Amygdala (tissue), 56 donors: ENCODE measurements at places on chromosomes 7 and 10.

DNA sequence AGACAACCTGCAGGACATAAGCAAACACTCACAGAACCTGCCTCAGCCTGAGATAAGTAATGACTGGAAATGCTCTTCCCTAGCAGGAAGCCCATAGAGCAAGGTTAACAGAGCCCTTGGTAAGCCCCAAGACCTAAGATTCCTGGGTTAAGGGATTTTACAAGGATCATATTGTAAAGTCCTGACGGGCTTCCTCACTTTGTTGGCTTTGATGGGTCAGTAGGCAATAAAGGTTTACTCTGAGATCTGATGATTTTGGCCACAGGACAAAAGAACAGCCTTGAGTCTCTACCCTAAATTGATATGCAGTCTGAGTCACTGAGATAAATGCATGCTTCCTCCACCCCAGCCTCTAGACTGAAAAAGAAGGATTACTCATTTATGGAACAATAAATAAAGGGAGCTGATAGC, 270.8 kb downstream of the HTR7 start:
- DNase-seq, result no peak

DNA sequence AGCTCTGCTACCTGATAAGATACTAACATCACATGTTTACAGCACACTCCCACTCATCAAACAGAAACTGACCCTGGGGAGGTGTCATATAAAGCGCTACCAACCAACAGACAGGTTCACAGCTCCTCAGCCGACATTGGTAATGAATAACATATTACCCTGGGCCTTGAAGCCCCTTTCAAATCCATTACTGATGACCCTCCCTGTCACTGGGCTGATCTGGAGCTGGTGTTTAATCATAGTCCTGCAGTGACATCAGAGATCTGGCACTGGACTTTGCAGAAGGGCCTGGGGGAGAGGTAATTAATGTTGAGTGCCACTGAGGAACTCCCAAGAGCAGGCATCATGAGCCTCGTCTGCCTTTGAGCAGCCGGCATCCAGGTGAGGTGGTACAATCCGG, 306.5 kb upstream of the NFE2L3 start:
- DNase-seq, result no peak

- DNase-seq, result no peak
Measured at GRCh38 chr10:117439243-117439912, 64.1 kb upstream of the PDZD8 start.

DNA sequence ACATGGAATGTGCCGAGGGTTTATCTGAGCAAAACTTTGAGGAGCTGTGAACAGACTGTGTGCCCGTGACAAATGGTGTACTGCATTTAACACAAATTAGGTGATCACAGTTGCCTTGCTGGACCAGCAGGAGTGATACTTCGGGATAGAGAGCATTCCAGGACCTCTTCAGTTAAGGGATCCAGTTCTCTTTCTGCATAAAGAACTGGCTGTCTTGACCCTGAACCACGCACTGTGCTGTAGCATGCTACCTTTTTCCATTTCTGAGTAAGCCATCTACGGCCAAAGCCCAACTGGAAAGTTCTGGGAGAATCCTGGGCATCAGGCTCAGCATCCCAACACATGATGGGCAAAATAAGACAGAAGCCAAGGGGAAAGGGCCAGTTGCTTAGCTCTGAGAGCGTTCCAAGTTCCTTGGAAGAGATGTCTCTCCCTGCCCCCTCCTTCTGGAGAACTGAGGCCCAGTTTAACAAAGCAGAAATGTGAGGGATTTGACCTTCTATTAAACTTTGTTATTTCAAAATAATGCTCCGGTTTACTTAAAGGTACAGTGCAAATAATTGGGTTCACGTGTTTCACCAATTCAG, 37.9 kb upstream of the ADD3 start:
- DNase-seq, result no peak

- no peak for DNase-seq
Measured at GRCh38 chr10:89120931-89121763, 86.0 kb downstream of the CH25H start.
